NCI-H526 (cell line): ENCODE measurements at places on chromosomes 3 and 15.

DNA sequence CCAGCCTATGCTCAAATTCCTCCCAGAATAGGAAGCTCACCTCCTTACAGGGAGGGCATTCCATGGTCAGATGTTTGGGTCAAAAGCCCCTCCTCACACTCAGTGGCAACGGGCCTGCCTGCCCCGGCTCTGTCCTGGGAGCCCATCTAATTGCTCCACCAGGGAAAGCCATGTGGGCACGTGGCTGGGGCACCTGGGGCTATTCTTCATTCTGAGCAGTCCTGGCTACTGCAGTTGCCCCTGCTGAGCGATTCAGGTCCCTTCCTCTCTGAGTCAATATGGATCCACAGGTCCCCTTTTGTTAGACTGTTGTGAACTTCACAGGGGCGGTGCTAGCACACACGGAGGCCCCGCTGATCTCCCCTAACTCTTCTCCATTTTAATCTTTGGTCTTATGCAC lies 39.4 kb downstream of the TPRA1 start:
- DNase-seq = no peak

DNA sequence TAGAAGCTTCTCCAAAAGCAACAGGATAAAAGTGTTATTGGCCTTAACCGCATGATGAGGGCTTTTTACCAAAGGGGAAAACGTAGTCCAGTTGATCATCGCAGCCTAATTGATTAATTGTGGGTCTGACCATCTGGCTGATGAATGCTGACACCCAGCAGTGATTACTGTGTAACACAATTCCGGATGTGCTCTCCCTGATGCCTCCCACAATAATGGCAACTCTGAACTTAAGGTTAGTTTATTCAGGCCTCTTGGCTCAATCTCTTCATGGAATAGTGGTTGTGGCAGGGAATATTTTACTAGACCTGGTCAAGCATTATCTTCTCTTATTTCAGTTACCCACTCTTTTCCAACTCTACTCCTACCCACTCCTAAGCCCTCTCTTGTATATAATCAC lies 332.9 kb downstream of the TIGIT start:
- DNase-seq = no peak

DNA sequence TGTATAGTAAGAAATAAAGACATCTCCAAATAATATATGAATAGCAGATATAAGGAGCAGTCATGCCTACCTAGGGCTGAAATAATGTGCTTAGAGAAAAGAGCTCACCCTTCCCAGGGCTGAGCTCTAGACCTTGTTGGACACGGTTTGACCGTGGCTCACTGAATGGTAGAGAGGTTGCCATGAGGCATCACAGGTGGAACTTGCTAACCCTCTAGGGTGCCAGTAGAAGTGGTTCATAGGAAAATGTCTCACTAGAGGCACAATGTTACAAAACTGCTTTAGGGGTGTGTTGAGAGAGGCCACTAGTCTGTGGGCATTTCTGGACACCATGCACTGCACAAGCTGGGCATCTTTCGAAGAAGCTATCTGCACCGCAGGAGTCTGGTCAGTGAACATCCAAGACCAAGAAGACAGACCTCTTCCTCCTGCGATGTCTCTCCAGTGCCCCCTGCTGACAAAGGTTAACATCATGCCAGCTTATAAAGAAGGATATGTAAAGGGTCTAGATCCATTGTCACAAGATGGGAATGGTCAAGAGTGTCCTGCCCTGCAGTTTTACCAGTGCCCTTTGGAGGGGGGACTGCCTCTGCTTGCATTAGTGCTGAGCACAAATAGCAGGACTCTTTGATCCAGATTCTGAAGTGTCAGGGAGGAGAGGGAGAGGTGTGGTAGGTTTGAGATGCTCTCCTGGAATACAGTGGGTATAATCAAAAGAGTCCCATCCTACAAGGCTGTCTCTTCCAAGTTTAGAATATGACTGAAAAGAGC lies 266.8 kb downstream of the ZNF385D start:
- DNase-seq = peak; percentile 73

- DNase-seq = peak; percentile 93
Observed at GRCh38 chr15:66943456-66944095, 121.8 kb upstream of the SMAD3 start.

GRCh38 chr3:30199855-30200254 lies 406.5 kb upstream of the TGFBR2 start:
- DNase-seq = no peak

DNA sequence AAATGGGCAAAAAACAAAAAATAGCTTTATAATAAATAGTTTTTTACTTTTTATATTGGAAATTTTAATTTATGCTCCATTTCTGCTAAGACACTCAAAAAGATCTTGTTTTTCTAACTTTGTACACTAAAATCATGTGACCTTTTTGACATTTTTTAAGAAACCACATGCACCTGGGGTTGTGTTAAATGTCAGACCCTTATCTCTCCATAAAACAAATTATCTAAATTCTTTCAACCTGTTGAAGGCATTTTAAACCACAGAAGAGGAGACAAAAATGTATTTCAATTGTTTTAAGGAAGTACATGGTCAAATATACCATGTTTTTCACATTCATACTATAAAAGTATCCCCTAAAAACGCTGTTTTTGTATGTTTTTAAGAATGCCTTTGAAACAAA lies 29.2 kb downstream of the IFT80 start:
- no peak for DNase-seq

DNA sequence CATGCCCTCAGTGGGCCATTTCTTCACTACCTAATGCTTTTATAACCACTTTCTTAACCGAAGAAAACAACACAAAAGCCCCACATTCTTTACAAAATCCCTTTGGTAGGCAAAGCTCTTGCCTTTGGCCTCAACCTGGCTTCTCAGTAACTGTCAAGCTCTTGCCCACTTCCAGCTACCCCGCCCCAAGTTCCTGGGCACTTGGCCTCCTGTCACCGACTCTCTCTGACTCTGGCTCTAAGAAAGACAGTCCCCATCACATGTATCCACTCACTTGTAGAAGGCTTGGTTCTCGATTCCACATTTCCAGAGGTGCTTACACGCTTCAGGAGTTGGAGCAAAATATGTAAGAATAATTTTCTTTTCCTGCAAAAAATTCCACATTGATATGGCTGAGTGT lies 61.1 kb downstream of the WDR76 start:
- no peak for DNase-seq

DNA sequence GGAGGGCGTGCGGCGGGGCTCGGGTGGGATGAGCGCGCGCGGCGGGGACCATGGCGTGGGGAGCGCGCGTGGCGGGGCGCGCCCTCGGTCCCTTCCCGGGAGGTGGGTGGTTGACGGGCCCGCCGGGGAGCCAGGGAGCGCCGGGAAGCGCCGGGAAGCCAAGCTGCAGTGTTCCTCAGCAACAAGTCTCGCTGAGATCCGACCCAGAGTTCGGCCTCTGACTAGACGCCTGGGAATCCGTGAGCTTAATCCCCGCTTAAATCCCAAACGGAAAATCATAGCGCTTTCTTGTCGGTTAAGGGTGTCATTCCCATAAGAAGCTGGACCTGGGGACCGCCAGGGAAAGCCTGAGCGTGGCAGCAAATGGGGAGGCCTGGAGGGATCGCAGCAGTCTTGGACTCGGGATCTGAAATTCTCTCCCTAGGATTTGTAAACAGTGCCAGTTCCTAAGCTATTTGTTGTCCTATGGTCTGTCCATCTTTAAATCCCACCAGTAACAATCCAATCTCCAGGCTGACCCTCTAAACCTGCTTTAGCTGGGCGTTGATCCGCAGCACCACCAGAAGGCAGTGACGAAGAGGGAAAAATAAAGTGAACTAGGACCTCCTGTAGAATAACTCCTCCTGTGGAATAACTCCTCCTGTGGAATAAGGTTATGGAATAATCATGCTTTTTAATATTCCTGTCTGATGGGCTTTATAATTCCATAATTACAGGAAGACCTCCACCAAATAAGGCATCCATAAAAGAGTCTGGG lies 570 bp upstream of the NEDD4 start:
- peak; percentile 37 for DNase-seq

GRCh38 chr3:30770387-30770786 lies 124.1 kb downstream of the GADL1 start:
- DNase-seq = no peak
